ENCODE measurements at places on chromosomes 6 and 20.

GRCh38 chr6:33490198-33490597 is 35.8 kb downstream of the ZBTB9 start:
- DNase-seq, result no peak

GRCh38 chr20:51666126-51666525 is 102.1 kb downstream of the ATP9A start:
- DNase-seq, result no peak

- no peak for DNase-seq
Measured at GRCh38 chr20:1273366-1273765, 7.3 kb downstream of the SNPH start.

DNA sequence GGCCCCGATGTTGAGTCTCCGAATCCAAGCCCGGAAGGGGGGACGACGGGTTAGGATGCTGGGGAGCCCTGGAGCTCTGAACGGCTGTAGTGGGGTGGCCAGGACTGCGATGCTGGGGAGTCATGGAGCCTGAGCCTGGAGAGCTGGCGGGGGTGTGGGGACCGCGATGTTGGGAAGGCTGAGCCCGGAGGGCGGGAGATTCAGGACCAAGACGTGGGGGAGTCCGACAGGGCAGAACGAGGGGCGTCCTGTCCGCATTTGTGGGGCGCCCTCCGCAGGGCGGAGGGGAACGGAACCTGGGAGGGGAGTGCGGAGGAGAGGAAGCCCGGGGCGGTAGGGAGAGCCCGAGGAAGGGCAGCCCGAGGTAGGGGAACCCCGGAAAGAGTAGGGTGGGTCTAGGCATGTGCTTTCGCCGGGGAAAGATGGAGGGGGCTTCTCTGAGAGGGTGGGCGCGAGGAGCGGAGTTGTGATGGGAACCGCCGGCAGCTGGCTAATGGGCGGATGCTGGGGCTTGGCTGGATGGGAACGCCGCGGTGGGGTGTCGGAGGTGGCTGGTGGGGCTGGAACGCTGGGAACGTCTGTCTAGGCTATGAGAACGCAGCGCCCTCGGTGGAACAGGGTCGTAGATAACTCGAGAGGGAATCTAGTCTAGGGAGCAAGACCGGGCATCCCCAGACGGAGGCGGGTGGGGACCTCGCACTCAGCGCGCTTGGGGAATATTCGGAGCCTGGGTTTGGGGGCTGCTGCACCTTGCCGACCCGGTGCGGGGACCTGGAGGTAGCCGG is 684 bp downstream of the PAQR8 start:
- DNase-seq, result peak; percentile 15

- DNase-seq, result no peak
Measured at GRCh38 chr20:15756754-15757115, 816.5 kb downstream of the KIF16B start.

DNA sequence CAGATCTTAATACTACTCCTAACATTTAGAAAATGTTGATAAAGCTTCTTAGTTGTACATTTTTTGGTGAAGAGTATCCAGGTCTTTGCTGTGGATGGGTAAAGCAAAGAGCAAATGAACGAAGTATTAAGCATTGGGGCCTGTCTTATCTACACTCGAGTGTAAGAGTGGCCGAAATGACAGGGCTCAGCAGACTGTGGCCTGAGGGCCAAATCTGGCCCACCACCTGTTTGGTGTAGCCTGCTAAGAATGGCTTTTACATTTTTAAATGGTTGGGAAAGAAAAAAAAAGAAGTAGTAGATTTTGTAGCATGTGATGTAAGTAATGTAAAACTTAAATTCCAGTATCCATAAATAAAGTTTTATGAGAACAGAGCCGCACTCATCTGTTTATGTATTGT is 19.4 kb upstream of the MAPK13 start:
- DNase-seq, result no peak

- DNase-seq, result no peak
Measured at GRCh38 chr6:81727876-81728517, 24.5 kb downstream of the TENT5A start.

DNA sequence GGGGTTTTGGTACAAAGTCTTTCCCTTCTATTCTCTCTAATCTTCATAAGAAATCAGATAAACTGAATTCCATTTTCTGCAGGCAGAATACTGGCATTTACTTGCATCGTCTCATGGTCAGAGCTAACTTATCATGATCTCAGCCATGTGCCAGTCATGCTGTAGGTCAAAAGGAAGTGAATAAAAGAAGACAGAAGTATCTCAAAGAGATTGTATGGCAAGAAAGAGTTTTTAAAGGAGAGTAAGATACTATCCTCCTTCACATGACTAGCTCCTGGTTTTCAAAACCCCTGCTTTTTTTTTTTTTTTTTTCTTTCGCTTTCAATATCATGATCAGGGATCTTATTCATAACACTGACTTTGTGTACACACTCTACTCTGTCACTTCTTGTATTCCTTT is 398.3 kb downstream of the C6orf118 start:
- no peak for DNase-seq

GRCh38 chr20:597560-597959 is 12.5 kb downstream of the TCF15 start:
- DNase-seq, result no peak

GRCh38 chr6:44161997-44162338 is 3.3 kb downstream of the CAPN11 start:
- DNase-seq, result peak; percentile 57

GRCh38 chr6:35474942-35475570 is 6.9 kb downstream of the RPL10A start:
- no peak for DNase-seq

- no peak for DNase-seq
Measured at GRCh38 chr20:38875175-38875993, 50.8 kb upstream of the FAM83D start.

DNA sequence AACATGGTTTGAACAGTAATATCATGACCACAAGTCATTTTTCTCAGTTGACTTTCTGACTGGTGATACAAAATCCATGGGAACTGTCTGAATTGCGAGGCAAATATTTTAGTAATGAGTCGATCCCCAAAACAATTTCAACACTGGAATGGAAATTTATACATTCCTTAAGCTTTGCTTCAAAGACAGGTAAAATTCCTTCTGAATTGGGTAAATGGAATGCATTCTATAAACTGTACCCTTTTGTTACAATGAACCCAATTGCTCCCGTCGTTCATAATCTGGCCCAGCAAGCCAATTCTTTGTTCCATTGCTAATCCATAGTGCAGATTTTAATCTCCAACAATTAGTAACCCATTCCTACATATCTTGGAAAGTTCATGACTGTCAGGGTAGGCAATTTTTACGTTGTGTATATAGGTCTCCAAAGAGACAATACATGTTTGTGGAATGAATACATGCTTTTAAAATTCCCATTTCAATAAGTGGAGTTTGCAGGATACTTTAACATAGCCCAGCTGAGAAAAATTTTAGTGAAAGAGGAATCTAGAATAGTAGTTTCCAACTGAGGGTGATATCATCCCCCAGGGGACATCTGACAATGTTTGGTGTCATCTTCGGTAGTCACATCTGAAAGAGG is 32.7 kb downstream of the CYP24A1 start:
- peak; percentile 86 for DNase-seq

DNA sequence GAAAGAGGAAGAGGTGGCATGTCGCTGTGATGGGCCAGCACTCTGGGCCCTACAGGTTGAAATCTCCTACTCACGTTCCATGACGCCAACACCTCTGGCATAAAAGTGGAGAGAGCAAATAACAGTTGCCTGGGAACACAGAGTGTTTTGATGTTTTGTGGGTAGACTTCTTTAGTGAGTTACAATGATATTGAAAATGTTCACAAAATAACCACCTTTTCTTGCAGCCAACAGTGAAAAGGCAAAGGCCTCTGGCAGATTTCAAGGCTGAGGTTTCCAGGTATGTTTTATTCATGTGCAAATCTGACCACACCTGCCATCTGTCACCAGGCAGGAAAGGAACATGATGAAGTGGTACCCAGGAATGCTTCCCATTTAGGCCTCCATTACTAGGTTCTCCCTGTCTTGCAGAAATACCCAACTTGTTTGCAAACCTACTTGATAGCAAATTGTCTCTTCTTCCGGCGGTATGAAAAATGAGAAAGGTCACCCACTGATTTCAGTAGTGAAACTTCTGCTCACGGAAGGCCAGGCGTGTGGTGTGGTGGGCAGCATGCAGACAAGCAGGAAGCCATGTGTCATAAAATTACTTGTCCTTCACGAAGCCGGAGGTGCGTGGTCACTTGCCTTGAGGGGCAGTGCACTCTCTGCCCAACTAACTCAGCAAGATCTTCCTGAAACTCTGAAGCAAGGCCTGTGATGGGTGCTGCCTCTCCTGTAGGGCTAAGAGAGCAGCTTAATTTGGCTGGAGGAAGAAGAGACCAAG is 299.1 kb upstream of the PRDM1 start:
- no peak for DNase-seq

DNA sequence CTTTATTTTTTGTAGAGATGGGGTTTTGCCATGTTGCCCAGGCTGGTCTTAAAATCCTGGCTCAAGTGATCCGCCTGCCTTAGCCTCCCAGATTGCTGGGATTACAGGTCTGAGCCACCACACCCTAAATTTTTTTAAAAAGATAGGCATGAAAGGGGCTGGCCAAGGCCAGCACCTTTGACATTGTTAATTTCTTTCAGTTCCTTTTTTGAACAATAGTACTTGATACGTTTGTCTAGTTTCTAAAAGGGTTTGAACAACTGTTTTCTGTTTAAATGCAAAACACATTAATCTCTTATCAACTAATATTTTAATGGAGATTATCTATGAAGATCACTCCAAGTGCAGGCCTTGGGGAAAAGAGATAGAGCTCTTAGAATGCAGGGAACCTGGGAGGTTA is 37.6 kb upstream of the PTPRK start:
- no peak for DNase-seq

DNA sequence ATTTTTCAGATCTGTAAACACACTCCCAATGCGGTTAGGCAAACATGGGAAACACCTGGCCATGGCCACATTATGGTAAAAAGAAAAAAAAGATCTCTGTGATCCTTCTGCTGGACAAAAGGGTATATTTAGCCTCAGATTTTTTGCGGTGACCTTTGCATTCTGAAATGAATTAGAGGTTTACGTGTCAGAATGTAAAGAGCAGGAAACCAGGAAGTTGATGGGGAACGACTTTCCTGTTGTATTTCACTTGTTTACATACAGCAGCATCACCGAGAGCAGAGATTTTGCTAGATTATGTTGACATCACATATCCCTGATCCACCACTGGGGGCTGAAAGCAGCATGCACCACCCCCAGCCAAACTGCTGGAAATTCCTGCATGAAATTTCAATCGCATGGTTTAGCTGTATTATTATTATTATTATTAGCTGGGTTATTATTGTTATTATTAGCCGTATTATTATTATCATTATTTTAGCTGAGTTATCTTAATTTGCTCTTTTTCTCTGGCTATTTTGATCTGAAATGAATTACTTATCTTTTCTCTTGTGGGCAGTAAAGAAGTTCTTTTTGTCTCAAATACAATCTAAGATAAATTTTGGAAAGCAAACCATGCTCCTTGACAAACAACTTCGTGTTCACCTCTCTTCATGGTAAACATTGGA is 189.4 kb downstream of the ZFP64 start:
- DNase-seq, result no peak

GRCh38 chr6:133756078-133756695 is 132.7 kb upstream of the TCF21 start:
- DNase-seq, result peak; percentile 69

DNA sequence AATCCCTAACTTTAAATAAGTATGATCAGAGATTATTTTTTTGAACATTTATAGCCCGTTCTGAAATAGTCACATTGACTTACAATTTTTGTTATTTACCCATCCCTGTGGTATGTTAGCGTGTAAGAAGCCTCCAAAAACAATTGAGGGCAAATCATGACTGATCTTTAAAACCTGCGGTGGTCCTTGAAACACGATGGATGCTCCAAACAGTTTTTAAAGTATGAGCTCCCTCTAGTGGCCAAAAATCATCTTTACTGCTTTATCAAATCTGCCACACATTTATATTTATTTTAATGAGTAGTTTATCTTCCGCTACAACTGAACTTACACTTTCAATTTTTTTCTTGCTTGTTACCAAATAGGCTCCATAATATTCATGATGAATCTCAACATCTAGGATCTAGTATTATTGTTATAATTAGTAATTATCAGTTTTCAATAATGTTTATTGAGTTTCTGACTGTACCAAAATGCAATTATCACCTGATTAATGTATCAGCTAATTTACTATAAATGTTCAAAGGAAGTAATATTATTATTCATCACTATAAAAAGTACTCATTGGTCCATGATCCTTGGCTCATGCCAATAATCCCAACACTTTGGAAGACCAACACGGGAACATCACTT is 52.2 kb downstream of the MARCKS start:
- DNase-seq, result peak; percentile 83

DNA sequence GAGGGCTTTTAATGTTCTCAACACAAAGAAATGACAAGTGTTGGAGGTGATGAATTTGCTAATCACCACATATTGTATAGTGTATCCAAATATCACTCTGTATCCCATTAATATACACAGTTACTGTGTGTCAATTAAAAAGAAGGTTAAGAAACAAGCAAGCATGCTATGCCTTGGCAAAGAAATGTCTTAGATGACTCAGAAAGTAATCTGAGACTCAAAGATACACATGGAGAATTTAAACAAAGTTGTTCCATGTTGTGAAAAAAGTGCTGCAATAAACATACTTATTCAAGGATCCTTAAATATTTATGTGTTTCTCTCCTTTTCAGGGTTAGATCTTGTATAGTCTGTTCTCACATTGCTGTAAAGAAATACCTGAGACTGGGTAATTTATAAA is 300.9 kb downstream of the DHX35 start:
- no peak for DNase-seq

GRCh38 chr20:2358006-2358405 is 22.7 kb upstream of the TGM6 start:
- DNase-seq, result no peak

DNA sequence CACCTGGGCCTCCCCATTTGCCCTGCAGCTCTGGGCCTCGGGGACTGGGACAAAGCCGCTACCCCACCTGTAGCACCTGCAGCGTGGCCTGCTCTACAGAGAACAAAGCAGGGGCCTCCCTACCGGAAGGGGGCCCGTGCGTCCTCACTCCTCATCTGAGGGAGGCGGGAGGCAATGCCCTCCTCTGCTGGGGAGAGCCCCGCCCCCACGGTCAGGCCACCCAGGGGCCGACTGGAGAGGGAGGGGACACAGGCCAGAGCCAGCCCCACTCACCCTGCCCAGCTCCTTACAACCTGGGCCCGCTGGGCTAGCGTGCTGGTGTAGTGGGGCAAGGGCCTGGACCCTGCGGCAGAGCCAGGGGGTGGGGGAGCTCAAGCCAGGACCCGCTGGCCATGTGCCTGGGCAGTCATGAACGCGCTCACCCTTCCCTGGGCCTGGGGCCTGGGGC is 8.0 kb downstream of the LAMA5 start:
- DNase-seq, result no peak

DNA sequence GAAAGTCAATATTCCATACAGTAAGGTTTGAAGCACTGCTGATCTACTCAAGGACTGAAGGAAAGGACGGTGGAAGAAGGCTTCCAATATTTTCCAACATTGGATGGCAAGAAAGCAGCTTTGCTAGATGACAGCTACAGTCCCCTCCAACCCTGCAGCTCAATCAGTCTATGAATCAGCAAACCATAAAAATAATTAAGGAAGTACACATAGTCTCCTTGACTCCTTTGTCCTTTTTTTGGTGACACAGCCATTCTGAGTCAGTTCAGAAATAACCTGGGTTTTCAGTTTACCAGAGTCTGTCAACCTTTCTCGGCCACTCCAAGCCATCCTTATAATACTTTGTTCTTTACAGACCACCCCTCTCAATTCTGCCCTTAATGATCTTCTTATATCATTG is 232.5 kb downstream of the IBTK start:
- DNase-seq, result peak; percentile 54
